ENCODE measurements at places on chromosomes 12 and 14.

DNA sequence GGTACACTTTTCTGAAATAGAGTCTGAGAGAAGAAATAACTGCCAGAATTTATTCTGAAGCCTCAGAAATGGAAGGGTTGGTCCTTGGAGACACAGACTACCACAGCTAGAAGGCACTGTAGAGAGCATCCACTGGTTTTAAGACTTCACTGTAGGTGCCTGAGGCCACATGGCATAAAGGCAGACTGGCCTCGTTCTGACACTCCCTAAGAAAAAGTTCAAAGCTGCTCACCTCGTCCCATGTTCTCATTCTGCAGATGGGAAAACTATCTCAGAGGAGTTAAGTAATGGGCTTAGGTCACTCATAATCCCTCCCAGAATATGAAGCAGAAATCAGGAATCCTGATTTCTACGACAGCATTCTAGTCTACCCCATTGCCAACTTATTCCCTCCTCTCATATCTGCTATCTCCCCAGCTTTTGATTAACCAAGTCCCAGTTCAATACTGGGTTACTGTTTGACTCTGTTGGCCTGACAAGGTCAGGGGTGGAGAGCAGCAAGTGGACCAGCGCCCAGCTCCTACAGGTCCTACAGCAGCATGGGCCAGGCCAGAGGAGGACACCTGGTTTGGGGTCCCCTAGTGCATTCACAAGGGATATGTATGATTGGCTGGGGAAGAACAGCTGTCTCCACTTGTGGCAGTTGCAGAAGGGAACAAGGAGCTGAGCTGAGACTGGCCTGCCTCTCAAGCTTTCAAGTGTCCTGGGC is 3.7 kb downstream of the ITGA5 start:
- no peak for DNase-seq

DNA sequence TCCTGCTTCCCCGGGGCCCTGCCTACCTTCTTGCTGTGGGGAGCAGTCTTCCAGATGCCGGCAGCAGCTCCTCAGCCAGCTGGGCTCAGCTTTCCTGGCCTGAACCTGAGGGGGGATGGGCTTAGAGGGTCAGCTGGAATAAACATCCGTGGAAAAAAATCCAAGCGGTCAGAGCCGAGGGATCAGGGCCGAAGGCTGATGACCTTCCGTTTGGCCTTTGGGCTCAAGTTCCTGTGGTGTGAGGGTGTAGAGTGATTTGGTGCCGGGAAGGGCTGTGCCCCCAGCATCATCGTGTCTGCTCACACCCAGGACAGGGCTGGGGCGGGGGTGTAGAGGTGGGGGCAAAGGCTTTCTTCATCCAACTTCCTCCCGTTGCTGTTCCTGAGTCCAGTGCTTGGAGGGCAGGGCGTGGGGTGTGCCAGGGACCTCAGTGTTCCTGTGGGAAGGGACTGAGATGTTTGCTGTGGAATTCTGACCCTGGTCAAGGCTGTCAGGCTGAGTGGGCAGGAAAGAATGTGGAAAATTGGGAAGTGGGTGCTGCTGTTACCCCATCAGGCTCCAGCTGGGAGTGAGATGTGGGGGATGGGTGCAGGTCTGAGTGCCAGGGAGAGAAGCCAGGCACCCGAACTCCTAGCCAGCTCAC is 2.6 kb downstream of the SMIM41 start:
- no peak for DNase-seq

DNA sequence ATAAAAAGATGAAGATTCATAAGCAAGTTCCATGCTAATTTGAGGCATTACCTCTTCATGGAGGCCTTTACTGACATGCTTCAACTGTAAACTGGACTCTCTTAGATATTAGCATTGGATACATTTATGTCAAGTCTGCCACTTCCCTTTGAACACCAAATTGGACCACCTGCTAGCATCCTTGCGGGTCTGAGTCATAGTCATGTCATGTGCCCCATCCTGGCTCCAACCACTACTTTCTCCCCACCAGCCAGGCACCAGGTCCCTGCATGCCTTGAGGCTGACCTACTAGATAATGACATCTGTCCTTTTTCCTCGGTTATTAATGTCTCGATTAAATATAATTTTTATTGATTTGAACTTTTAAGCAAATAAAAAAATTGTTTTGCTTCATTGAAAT is 32.9 kb upstream of the EEA1 start:
- DNase-seq: no peak

GRCh38 chr12:122090759-122091515 is 12.4 kb downstream of the MLXIP start:
- DNase-seq: no peak

- no peak for DNase-seq
Observed at GRCh38 chr12:67593041-67593440, 55.5 kb upstream of the DYRK2 start.

DNA sequence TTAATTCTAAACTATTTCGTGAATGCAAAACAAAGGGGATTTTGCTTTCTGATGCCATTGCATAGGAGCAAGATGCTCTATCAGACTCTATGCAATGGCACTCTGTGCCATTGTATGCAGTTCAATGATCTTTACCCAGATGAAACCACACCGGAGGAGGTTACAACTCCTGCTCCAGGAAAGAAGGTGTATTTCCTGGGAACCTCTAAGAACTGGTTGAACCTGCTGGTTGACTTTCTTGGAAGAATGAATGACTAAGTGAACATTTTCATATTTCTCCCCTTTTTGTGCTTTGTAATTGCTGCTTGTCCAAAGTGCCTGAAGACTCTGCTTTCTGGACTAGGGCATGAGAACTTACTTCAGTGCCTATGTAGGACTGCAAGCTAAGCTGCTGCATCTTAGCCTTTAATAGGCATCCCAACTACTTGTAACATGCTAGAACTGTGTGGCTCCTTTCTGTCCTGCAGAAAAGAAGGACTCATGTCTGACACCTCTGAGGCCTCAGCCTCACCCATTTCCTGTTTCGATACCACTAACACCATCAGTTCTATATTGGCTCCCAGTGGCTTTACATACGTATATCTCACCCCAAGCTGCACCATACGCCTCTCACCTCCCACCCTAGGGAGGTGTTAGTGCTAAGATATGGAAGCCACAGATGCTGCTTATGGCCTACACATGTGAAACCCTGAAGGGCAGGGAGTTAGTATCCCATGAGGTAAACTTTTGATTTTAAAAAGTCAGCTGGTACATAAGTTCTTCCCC is 193.5 kb upstream of the CNOT2 start:
- DNase-seq: peak; percentile 41

DNA sequence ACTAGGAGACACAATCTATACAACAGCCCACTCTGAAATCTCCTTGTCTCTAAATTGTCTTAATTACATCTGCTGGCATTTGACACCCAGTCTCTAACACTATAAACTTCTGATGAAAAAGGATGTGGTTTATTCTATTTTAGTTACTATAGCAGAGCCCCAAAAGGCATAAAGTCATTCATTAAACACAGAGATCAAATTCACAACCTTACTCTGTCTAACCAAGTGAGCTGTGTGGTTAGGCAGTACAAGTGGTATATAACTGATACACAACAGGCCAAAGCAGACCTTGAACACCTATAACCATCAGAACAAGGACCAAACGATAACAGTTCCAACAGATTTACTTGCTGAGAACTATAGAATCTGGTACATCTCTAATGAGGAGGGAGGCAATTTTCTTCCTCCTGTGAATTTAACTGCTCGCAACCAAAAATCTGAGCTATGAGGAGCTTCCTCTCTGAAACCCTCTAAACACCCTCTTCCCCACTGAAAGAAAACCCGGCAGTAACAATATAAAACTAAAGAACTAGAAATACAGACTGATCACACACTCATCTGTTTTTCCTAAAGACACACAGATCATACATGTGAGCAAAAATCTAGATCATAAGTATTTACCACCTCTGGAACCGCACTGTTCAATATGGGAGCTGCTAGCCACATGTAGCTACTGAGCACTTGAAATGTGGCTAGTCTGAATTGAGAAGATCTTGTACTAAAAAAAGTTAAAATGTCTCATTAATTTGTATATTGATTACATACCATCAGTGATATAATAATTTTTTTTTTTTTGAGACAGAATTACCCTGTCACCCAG is 17.7 kb downstream of the SPPL3 start:
- peak; percentile 28 for DNase-seq

DNA sequence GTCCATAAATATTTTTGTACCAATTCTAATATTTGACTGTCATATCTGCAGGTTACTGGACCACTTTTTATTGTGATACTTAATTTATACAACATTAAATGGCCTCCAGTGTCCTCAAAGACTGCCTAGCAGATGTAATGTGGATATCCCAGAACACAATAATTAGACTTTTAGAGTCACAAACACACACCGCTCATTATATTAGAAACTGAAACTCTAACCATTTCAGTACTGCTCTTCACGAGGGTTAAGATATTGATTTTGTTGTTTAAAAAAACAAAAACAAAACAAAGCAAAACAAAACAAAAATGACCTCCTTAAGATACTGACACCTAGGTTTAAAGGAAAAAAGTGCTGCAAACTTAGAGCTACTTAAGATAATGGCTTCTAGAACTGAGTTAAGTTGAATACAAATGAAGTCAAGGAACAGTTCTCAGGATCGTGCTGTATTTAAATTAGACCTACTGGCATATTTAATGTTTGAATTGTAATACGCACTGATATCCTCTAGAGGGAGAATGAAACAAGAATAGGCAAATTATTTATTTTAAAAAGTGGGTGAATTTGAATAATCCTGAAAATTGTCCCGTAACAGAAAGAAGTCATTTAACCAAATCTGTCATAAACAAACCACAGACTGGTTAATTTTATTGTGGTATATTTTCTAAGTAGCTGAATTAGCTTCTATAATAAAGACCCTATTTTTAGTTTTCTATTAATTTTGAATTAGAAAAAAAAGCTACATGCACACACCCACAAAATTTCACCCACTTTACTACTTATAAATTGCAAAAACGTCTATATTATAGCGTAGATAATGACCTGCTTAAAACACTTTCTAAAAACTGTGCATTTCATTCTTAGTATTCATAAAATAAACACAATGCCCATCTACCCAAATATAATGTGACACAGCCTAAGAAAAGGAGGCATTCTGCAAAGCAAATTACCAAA is 395.2 kb upstream of the DCN start:
- DNase-seq: peak; percentile 6

- DNase-seq: no peak
Observed at GRCh38 chr12:79191391-79191790, 326.8 kb downstream of the SYT1 start.

- no peak for DNase-seq
Observed at GRCh38 chr12:96824074-96824837, 82.8 kb upstream of the NEDD1 start.

Data from activated CD4-positive, alpha-beta T cell treated with anti-CD3 and anti-CD28 coated beads, Interleukin-2, amount 50 U/mL, for 16 hours (primary cell).